NCI-H187 treated with DMSO at 0.1 percent for 48 hours (cell line): ENCODE measurements at places on chromosomes 7 and 10.

GRCh38 chr7:116953372-116953905, at the start of gene ST7:
TSS of gene ST7 (plus strand) at chr7:116953501. CDS start at chr7:116953541, 40 bp downstream.
- DNase-seq = peak; percentile 23

GRCh38 chr10:71268758-71269157, 50.3 kb upstream of the SLC29A3 start:
- DNase-seq = no peak

- DNase-seq = no peak
These were observed 591 bp downstream of the BZW2 start for GRCh38 chr7:16646472-16647072.

GRCh38 chr7:116546916-116547315, 22.1 kb downstream of the CAV1 start:
- no peak for DNase-seq

DNA sequence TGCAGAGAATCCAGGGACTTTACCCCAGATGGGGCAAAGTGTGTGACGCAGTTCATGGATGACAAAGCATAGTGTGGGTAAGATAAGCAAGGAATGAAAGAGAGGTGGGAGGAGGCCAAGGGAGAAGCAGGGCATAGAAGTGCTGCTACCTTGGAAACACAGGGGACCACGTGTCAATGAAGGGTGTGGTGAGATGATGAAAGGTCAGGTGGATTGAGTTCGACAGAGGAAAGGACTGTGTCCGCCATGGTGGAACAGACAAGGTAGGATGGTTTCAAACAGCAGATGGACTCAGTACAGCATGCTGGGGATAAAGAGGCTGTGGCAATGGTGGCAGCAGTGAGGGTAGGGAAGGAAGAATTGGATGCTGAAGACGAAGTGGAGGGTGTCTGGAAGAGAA, 32.7 kb downstream of the MEST start:
- DNase-seq = no peak

DNA sequence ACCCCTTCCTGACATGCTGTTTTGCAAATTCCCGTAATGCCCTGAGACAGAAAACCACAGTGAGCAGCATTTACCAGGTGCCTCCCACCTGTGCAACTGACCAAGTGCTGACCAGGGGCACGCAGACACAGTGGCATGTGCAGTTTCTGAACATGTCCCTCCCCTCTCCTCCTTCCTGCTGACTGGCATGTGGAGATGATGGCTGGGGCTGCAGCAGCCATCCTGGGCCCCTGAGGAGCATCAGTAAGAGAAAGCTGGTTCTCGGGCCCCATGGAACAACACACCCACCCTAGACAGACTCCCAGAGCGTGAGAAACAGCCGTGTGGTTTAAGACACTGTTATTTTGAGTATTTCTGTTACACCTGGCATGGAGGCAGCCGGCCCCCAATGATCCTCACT, 66.2 kb upstream of the PDGFA start:
- DNase-seq = no peak

GRCh38 chr10:75876710-75877109, 445.3 kb downstream of the LRMDA start:
- no peak for DNase-seq

GRCh38 chr7:3280445-3280844, 20.6 kb upstream of the SDK1 start:
- DNase-seq = no peak

GRCh38 chr7:110522761-110523200, 568.1 kb upstream of the LRRN3 start:
- no peak for DNase-seq

DNA sequence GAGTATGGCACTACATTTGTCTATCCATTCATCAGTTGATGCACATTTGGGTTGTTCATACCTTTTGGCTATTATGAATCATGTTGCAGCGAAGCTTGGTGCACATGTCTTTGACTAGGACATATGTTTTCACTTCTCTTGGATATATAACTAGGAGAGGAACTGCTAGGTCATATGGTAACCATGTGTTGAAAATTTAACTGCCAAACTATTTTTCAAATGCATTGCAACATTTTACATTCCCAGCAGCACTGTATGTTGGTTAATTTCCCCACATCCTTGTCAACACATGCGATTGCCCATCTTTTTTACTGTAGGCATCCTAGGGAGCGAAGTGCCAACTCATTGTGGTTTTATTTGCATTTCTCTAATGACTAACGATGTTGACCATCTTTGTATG, 183.4 kb downstream of the PRKCQ start:
- DNase-seq = no peak

GRCh38 chr7:149414745-149415390, 46.0 kb downstream of the ZNF777 start:
- no peak for DNase-seq

- DNase-seq = no peak
These were observed 16.4 kb upstream of the LARP4B start for GRCh38 chr10:947881-948280.

DNA sequence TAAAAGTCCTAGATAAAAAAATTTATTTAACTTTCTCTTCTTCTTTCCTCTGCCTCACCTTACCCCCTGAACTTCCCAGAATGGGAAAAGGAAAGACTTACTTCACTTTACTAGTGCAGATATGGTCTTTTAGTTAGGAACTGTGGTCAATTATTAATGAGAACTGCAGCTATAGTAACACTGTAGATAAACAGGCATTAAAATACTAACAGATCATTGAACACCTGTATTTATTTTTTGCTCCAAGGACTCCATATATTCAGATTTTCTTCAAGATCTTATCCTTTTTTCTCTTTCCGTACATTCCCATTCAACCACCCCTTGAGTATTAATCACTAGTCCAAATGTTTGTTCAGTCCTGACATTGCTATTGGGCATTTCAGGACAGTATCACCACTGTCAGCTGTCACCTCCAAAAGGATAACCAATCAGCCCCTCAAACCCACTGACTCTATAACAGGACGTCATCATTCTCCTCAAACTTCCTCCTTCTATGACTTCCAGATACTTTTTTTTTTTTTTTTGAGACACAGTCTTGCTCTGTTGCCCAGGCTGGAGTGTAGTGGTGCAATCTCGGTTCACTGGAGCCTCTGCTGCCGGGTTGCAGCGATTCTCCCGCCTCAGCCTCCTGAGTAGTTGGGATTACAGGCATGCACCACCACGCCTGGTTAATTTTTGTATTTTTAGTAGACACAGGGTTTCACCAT, 4.2 kb downstream of the CPVL start:
- DNase-seq = no peak

DNA sequence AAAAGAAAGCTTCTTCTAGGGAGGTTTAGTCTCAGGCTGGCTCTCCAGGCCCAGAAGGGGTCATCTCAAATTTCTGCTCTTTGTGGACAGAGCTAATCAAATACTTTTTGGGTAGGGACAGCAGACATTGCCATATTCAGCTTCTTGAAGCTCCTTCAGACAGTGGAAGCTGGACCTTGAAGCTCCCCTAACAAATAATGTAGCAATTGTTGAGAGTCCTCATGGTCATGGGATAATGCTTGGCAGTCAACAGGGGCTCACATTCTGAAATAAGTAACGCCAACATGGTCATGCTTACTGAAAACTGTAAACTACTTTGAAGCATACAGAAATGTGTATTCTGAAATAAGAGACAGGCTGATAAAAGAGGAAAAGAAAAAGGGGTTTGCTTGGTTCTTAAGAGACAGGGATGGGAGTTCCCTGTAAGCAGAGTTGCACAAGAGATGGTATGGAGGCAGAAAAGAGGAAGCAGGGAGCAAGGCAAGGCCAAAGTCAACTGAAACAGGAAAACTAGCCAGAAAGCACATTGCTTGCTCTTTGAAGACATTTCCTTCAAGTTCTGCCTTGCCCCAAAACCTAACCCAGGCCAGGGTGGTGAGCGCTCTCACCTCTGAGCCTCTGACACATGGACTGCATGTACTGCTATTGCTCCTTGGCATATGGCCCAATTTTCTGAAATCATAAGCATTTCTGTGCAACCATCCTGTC, 53.1 kb upstream of the KMT2E start:
- DNase-seq = no peak

GRCh38 chr10:127836966-127837365, 55.8 kb downstream of the CLRN3 start:
- DNase-seq = no peak

DNA sequence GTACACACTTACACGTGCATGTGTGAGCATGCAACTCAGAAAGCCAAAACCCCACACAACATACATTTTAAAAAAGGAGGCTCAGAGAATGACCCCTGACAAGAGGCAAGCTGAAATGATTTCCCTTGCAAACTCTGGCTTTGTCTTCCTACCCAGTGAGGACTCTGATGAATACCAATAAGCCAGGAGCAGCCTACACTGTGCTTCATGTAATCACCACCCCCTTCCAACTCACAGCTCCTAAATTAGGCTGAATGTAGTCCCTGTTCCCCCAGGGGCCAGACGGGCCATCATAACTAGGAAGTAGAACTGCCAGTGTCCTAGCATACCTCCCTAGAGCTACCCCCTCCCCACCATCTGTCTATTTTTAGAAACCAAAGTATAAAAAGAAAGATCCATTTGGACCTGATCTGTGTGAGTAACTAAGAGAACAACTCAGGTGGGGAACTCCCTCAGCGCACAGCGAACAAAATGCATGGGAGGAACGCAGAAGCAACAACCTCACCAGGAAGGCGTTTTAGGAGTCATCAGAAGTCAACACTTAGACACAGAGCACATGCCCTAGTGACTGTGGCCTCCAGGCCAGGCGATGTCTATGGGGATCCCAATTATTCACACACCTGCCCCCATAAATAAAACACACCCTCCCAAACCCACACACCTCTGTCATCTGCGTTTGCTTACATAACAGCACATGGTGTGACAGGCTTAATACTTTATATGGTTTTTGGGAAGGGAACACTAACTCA, 1.9 kb downstream of the DGKI start:
- no peak for DNase-seq

DNA sequence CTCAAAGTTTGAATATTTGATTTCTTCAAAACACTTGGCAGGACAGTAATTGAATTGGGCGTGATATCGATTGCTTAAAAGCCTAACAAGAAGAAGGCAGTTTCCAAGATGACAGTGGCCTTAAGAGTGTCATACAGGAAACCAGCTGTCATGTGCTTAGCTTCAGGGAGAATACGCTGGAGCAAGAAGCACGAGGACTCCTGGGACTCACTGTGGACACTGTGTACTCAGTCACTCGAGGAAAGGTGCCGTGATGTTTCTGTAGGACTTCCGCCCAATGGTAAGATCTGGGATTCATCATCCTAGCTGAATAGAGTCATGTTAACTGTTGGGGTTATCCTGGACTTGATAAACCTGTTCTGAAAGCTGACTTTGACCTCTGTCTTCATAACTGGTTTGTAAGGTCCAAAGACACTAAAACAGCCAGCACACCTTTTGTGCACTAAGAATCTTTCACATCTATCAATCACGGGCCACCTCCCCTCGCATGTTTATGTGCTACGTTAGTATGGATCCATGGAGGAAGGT, 113.5 kb downstream of the CELF2 start:
- DNase-seq = no peak

DNA sequence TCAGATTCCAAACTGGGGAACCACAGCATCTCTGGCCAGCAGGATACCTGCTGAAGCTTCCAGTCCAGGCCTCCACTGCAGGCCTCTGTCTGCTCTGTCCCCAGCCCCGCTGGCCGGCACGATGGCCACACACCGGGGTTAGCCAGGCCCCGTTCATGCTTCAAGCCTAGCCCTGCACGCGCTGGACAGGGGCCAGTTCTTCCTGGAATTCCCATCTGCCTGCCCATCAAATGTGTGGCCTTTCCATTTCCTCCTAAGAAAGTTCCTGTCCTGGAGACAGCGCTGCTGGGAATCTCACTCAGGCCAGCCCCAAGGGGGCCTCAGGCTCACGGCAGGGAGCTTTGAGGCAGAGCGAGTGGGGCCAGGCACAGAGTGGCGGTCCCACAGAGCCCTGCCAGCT, 18.0 kb downstream of the SH2B2 start:
- no peak for DNase-seq

DNA sequence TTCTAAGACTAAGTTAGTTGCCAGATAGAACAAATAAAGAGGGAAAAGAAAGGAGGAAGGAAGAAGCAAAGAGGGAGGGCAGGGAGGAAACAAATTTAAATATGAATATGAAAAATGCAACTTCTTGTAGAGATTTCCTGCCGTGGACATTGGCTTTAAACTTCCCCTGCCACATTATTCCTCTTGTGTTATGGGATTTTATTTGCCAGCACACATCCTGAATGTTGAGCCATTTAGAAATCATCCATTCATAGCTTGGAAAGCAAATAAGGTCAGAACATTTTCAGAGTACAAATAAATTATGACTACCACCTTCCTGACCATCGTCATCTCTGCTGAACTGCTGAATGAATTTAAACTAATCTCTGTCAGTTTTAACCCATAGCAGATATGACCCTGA, 911.9 kb upstream of the LRRN3 start:
- DNase-seq = no peak

DNA sequence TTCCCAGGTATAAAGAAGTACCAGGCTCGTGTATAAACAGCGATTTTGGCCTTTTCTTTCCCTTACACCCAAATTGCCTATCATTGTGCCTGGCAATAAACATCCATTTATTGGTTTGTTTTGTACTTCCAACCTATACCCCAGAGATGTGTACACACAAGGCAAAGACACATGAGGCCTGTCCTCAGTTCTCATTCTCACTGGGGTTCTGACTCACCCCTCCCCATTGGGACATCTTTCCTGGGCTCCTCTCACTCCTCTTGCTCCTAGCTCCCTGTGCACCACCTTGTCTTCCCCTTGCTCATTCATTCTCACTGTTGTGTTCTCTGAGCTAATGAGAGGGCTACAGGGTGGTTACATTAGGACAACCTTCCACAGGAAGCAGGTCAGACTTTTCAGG, 240.7 kb downstream of the ANK3 start:
- no peak for DNase-seq

DNA sequence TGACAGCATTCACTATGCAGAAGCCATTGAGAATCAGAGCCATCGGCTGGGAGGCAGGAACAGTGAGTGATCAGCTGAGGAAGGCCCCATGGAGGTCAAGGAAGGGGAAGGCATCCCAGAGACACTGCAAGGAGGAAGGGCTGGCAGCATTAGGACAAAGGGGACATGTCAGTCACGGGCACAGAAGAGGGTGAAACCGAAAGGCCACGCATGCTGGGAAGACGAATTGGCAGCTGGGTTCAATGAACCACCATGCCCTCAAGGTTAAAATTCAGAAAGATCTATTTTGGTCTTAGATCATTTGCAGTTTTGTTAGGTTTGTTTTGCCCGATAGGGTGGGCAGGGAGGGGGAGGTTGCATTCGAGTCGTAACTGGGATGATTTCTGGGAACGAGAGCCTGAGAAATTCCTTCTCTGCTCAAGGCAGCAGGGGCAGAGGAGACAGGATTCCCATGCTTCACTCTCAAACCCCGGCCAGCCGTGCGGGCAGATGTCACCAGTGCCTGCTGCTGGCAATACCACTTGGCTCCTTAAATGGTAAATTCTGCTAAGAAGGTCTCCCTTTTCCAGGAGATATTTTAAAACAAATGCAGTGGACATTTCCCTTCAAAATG, 57.7 kb downstream of the ASB13 start:
- no peak for DNase-seq

- no peak for DNase-seq
These were observed 7.1 kb downstream of the SHH start for GRCh38 chr7:155804897-155805825.

- DNase-seq = no peak
These were observed 500.4 kb downstream of the NEBL start for GRCh38 chr10:20396701-20397100.

GRCh38 chr10:90969947-90970673, 49.2 kb upstream of the ANKRD1 start:
- no peak for DNase-seq
